COR-L47 (cell line): ENCODE measurements at places on chromosomes 6 and 20.
A peak's percentile ranks its signal among the peaks of the same experiment; 100 is the strongest.

GRCh38 chr20:2455771-2456497 is 14.7 kb downstream of the SNRPB start:
- no peak for DNase-seq

GRCh38 chr6:52575502-52575892 is 1.4 kb downstream of the TRAM2 start:
- DNase-seq, result no peak

GRCh38 chr20:46229478-46230105 is 78.7 kb downstream of the CDH22 start:
- no peak for DNase-seq

DNA sequence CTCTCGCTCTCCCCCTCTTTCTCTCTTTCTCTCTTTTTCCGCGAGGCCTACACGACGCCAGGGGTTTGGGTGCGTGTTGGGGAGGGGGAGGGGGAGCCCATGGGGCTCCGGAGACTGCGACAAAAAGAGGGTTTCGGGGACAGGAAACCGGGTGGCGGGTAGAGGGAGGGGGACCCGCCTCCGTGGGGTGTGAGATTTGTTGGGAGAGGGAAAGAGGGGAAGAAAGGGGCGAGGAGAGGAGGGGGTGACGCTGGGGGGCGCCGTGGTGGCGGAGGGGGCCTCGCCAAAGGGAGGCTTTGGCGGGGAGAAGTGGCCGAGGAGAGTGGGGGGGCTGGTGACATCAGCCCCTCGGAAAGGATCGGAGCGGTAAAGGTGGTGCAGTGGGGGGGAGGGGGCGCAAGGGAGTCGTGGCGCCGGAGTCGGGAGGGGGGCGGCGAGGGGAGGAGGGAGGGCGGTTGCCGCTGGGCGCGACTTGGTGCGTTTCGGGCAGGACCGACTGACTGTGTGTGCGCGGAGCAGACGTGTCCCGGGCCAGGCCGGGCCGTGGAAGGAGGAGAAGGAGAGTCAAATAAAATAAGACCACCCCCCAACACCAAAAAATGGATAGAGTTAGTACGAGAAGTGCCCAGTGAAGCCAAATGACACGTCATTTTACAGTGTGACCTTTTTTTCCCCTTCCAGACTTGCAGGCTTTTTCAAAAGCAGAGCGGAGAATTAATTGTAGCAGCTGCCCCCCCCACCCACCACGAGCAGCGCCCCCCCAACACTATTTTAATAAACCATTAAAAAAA is 39.8 kb downstream of the GNAS start:
- peak; percentile 84 for DNase-seq

DNA sequence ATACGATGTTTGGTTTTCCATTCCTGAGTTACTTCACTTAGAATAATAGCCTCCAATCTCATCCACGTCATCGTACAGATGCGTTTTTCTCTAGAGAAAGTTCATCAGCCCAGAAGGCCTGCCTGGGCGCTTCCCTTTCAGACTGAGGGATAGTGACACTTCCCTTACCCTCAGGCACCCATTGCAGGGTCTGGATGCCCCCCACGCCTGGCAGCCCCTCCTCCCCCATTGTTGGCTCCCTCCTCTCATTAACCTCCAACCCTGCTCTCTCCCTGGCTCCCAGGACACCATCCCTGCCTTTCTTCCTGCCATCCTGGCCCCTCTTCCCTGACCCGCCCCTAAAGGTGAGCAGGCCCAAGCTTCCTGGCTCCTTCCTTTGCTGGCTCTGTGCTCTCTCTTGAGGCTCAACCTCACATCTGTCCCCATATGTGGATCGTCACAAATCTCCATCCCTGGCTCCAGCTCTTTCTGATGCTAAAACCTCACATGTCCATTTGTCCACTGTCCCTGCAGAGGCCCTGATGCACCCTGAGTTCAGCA is 145.2 kb downstream of the SYCP2 start:
- no peak for DNase-seq

GRCh38 chr6:743320-744096 is 50.6 kb upstream of the EXOC2 start:
- DNase-seq, result no peak
